Fibroblast of skin of right quadriceps (primary cell): ENCODE measurements at places on chromosomes 5 and 9.

- DNase-seq = no peak
Measured at GRCh38 chr5:133145436-133146170, 93.8 kb downstream of the HSPA4 start.

GRCh38 chr5:9278921-9279603, 266.8 kb downstream of the SEMA5A start:
- no peak for DNase-seq

DNA sequence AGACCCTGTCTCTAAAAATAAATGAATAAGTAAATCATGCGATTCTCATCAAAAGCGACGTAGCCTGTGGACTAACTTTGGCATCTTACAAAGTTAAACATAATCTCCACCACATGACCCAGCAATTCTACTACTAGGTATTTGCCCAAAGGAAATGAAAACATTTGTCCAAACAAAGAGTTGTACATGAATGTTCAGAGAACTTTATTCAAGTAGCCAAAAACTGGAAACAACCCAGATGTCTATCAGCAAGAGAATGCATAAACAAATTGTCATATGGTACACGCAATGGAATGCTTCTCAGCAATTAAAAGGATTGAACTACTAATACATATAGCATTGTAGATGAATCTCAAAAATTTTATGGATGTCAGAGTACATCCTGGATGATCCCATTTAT, 82.6 kb downstream of the ADRB2 start:
- DNase-seq = peak; percentile 82

DNA sequence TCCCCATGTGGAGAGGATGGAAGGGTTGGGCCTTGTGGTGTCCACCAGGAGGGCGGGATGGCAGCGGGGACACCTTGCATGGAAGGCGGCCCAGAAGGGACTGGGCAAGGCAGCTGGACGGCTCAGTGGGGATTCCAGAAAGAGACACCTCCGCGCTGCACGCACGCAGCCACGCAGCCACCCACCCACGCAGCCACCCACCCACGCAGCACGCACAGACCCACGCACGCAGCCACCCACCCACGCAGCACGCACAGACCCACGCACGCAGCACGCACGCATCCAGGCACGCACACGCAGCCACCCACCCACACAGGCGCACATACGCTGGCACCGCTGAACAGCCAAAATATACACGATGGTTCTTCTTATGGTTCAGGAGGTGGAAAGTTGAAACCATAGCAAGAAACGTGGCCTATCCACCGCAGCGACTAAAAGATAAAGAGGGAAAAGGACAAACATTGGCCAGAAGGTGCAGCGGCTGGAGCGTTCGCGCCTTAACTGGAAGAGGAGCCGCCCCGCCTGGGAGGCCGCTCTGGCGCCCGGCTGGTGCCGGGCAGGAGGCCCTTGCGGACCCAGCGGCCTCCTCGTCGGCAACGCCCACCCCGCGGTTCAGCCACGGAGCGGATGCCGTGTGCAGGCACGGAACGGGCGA, 22.2 kb upstream of the EXOC3 start:
- no peak for DNase-seq

GRCh38 chr9:26067608-26068007, 389.4 kb upstream of the TUSC1 start:
- no peak for DNase-seq

GRCh38 chr9:109906766-109907382, 126.9 kb downstream of the PALM2AKAP2 start:
- DNase-seq = peak; percentile 75

DNA sequence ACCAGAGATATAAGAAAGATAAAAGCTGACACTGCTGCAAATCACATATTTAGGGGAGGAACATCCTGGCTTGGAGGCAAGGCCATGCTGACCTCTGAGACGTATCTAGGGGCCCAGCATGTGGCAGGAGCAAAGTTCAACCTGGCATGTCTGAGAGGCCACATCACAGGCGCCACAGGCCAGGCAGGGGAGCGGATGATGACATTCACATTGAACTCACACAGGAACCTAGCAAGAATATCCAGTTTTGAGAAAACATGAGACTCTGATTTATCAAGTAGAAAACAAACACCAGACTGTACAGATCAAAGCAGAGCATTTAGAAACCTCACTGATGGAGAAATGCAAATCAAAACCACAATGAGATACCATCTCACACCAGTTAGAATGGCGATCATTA, 64.2 kb upstream of the STK32A start:
- DNase-seq = no peak

GRCh38 chr9:98481676-98482075, 226.2 kb upstream of the TBC1D2 start:
- peak; percentile 41 for DNase-seq
